ENCODE measurements at places on chromosomes 4 and X.

GRCh38 chrX:8036914-8037313 is 109.7 kb upstream of the PNPLA4 start:
- no peak for DNase-seq

- no peak for DNase-seq
Observed at GRCh38 chr4:85587952-85588351, 113.0 kb downstream of the ARHGAP24 start.

DNA sequence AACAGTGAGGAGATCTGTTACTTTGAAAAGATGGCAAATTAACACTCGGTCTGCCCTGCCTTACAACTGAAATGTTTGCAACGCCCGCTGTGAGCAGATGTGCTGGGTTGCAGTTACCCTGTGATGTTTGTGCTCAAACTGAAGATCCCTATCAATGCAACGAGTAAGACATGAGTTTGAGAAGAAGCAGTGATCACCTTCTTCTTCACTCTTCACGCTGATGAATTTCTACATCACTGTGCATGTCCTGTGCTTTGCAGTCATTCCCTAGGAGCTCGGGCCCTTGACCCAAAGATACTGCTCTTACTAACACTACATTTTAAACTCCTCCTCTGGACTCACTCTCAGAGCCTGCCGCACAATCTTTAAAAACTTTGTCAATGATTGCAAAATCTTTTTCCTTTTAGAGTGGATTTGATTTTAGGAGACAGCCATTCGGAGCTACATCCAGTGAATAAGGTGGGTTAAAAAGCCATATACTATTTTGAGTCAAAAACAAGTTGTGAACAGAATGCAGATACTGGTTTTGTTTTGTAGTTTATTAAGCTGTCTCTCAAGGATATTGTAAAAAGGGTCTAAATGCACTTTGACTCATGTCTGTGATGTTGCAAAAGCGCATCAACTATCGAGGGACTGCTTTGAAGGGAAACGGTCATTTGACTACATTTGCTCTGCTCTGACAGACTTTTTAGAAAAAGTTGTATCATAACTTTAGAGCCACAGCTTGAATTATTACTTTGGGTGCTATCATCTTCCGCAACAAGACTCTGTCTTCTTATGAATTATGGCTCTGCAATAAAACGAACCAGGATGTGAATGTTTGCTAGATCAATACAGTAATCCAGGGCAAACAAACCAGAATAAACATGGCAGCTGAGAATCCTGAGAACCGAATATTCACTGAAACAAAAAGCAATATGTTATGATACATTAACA is 5.7 kb upstream of the RHOH start:
- no peak for DNase-seq

DNA sequence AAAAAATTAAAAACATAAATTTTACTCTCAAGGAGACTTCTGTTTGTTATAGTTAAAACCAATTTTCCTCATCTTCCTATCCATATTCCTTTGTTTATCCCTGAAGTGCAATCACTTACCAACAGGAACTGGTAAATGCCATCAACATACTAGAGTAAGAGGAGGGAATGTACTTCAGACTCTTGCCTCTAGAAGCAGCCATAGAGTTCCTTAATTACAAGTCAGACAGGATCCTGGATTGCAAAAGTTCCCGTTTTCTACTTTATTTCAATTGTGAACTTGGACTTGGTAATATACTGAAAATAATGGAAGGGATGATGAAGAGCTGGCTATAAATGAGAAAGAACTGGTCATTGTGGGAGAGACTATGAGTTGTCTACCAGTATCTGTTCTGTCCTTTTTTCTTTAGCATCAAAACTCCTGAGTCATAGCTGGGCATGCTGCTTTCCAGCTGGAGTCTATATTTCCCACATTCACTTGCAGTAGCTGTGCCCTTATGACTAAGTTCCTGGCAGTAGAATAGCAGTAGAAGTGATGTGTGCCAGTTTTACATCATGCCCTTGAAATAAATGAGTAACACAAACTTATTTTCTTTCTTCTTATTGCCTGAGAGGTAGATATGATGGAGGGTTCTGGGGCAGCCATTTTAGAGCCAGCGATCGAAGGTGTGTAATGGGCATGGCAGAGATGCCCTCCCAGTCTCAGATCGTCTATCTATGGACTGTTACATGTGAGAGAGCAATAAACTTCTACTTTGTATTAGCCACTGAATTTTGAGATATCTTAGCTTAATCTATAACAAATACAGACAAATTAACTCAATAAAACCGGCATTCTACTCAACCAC is 26.8 kb upstream of the SPARCL1 start:
- DNase-seq: peak; percentile 2

DNA sequence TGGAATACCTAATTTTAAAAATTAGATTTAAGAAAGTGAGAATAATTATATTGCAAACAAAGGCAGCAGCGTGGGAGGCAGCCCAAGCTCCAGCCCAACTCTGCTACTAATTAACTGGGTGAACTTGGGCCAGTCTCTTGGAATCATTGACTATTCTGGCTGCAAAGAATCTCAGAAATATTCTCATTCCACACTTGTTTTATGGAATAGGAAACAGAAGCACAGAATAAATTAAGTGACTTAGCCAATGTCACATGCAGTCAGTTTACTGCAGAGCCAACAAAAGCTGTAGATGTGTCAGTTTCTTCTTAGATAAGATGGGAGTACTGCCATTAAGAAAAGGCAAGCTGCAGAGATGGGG is 132.6 kb upstream of the FAM9B start:
- DNase-seq: no peak

GRCh38 chr4:156763511-156763910 is 208.1 kb downstream of the PDGFC start:
- no peak for DNase-seq

- DNase-seq: no peak
Observed at GRCh38 chrX:29477878-29478277, 737.5 kb upstream of the MAGEB2 start.

GRCh38 chr4:26529479-26529878 is 39.2 kb upstream of the CCKAR start:
- DNase-seq: no peak

DNA sequence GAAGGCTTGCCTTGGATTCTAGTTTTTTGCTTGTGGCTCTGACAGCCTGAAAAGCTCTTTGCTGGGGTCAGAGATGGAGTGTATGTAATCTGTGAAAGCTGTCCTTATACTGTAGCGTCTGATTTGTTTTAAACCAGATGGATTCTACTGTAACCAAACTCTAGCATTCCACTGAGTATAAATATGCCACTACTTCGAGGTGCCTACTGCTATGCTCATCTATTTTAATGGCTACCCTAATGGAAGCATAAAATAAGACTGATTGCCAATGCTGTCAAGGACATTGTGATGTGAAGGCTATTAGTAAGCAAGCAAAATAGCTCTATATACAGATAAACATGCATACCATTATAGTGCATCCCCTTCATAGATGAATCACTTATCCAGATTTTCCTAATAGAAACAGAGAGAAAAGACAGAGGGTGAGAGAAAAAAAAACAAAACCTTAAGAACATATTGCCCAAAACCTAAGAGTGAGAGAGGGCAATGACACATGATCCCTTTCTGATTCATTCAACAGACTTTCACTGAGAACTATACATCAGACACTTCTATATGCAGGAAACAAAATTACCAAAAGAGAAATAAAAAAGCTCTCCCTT is 1025.8 kb upstream of the LCORL start:
- no peak for DNase-seq

DNA sequence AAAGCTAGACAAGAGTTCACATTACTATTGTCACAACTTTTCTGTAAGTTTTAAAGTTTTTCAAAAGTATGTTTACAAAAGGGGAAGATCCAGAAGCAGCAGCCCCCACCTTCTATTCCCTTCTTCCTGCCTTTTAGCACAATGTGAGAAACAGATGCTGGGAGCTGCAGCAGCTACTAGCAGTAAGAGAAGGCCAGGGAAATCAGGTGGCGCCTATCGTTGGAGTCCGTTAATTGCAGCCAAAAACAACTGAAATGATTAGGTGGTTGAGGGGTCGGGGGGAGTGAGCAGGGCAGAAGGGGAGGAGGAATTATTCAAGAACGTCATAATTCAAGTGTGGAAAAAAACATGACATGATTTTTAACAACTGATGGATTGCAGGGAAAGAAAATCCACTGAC is 27.4 kb downstream of the FRYL start:
- no peak for DNase-seq

GRCh38 chrX:21728276-21728968 is 29.5 kb downstream of the SMPX start:
- no peak for DNase-seq

- DNase-seq: no peak
Observed at GRCh38 chrX:8711401-8711800, 20.5 kb downstream of the ANOS1 start.

DNA sequence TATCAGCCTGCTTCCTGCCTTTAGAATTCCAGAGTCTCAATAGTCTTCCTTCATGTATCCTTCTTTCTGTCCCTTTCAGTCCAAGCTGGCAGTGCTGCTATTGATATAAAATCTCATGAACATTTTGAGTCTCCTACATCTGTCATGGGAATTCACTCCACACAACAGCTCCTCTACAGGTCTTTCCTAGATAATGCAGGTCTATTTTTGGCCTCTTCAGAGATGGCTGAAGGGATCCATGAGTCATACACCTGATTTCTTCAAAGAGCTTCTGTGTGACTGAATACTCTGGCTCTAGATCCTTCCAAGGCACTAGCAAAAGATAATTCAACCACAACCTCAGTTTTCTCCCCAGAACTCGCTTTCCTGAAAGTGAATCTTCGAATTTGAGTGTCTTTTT is 115.4 kb downstream of the STPG2 start:
- DNase-seq: no peak

GRCh38 chr4:2364654-2365053 is 53.8 kb downstream of the ZFYVE28 start:
- DNase-seq: peak; percentile 48

- no peak for DNase-seq
Observed at GRCh38 chr4:84995386-84995785, 28.9 kb upstream of the WDFY3 start.

- DNase-seq: no peak
Observed at GRCh38 chrX:66961665-66962064, 322.8 kb upstream of the EDA2R start.

DNA sequence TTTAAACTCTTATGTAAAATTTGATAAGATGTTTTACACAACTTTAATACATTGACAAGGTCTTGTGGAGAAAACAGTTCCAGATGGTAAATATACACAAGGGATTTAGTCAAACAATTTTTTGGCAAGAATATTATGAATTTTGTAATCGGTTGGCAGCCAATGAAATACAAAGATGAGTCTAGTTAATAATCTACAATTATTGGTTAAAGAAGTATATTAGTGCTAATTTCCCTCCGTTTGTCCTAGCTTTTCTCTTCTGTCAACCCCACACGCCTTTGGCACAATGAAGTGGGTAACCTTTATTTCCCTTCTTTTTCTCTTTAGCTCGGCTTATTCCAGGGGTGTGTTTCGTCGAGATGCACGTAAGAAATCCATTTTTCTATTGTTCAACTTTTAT is at the start of gene ALB:
Gene ALB, plus strand, starts transcription at position 246 of the 400 bp plus-strand sequence. Its CDS starts 41 bp downstream, at position 287.
- DNase-seq: no peak

All from SW 1271 (cell line).